Bronchial epithelial cell (primary cell): ENCODE measurements at places on chromosomes 7 and 10.

- no peak for DNase-seq
Observed at GRCh38 chr10:34454590-34455261, 360.4 kb downstream of the PARD3 start.

GRCh38 chr10:4107285-4107851 is 322.4 kb upstream of the KLF6 start:
- DNase-seq: no peak

DNA sequence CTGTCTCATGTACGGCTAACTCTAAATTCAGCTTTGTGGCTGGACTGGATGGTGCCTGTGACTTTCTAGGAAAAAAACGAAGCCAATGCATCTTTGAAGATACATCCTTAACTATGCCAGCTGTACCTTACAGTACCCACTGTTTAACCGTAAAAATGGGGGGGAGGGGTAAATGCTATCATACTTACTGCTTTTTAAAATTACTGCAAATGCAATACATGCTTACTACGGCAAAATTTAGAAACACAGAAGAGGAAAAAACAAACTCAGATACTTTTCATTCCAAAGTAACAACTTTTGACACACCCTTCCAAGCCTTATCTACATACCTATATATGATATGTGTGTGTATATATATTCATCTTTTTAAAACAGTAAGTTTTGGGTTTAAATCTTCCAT is 20.4 kb upstream of the GLCCI1 start:
- DNase-seq: no peak

- peak; percentile 57 for DNase-seq
Observed at GRCh38 chr10:124449170-124450011, 444 bp downstream of the NKX1-2 start.

DNA sequence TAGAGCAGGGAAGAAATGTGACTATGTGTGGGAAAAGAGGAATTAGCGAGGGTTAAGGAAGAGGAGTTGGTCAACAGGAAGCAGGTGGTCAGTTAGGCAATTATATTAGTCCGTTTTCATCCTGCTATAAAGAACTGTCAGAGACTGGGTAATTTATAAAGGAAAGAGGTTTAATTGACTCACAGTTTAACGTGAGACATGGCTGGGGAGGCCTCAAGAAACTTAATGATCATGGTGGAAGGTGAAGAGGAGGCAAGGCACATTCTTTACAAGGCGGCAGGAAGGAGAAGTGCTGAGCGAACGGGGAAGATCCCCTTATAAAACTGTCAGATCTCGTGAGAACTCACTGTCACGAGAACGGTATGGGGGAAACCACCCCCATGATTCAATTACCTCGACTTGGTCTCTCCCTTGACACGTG is 35.0 kb downstream of the RAMP3 start:
- DNase-seq: no peak

DNA sequence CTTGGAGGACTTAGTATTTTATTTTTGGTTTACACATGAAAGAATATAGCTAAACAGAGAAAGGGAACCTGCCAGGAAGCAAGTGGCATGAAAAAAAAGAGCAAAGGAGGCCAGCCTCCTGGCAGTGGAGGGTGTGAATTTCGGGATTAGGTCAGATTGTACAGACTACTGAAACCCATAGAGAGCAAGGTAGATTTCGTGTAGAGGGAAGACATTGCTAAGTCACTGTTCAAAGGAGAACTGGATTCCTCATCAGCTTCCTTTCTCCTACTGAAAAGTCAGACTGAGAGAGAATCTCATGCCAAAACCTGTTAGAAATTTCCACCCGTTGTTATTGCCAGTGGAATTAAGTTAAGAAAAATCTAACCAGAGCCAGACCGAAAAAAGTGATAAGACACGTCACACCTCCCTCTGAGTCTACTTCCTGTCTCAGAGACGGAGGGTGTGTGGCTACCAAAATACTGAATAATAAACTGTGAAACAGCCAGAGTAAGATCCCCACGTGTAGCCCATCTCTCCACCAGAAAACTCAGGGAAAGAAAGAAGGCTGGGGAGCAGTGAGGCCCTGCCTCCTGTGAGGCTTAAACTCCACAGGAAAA is 118.8 kb downstream of the SKIDA1 start:
- DNase-seq: peak; percentile 38

- no peak for DNase-seq
Observed at GRCh38 chr7:78985509-78985908, 468.0 kb downstream of the MAGI2 start.

GRCh38 chr10:74846958-74847357 is 20.6 kb downstream of the KAT6B start:
- no peak for DNase-seq

GRCh38 chr10:75632805-75633462 is 201.5 kb downstream of the LRMDA start:
- no peak for DNase-seq

- DNase-seq: no peak
Observed at GRCh38 chr10:37478381-37478780, 353.0 kb downstream of the ANKRD30A start.

- DNase-seq: no peak
Observed at GRCh38 chr7:154853063-154853726, 149.7 kb downstream of the PAXIP1 start.

- DNase-seq: no peak
Observed at GRCh38 chr7:18698258-18698734, 202.7 kb downstream of the HDAC9 start.

DNA sequence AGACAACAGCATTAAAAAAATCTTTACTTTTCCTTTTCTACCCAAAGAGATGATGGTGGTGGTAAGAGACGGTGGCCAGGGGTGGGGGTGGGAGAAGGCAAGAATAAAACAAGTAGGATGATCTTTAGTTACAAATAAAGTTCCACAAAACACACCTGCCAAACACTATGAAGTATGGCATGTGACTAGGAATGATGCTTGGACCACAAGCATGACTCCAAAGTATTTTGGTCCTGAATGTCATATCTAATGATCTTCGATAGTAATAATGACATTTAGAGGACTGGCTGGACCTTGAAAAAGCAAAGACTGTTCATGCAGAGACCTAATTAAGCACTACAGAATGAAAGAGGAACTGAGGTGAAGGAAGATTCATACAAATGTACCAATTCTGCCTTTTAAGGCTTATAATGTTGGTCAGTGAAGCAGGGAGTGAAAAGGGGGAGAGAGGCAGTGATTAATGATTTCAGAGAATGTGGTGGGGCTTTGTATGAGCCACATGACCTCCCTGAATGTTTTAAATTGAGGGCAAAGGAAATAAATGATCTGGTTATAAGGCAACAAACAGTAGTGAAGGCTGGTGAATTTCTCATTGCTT is 29.6 kb upstream of the DKK1 start:
- no peak for DNase-seq

DNA sequence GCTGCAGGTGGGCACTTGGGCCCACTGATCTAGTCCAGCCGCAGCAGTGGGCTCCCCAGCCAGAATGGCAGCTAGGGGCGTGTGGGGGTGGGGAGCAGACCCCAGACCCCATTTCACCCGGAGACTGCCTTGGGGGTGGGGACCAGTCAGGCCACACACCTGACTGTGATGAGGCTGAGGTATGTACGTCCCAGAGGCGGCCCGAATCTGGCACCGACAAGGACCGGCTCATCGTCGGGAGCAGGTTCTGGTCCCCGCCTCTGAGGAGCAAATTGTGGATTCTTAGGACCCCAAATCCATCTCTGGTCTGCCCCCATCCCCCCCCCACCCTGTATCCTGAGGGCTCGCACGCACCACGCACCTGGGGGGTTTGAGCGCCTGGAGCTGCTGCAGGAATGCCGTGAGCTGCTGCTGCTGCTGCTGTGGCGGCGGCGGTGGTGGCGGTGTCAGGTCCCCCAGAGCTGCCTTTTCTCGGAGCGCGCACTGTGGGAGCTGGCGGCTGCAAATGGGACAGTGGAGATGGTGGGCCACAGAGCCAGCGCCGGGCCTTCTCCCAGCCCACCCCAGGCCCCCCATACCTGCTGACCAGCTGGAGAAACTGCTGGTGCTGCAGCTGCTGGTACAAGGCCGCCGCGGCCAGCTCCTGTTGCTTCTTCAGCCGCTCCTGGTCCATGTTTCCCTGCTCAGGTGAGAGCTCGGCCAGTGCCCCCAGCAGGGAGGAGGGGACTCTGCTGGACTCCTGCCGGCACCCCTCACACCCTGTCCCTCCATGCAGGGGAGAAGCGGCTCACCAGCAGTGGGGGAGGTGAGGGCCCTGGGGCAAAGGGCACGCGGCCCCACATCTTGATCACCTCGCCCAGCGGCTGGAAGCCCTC is 10.2 kb downstream of the GIGYF1 start:
- DNase-seq: no peak

GRCh38 chr7:75818472-75818871 is 4.9 kb upstream of the CCL24 start:
- no peak for DNase-seq

DNA sequence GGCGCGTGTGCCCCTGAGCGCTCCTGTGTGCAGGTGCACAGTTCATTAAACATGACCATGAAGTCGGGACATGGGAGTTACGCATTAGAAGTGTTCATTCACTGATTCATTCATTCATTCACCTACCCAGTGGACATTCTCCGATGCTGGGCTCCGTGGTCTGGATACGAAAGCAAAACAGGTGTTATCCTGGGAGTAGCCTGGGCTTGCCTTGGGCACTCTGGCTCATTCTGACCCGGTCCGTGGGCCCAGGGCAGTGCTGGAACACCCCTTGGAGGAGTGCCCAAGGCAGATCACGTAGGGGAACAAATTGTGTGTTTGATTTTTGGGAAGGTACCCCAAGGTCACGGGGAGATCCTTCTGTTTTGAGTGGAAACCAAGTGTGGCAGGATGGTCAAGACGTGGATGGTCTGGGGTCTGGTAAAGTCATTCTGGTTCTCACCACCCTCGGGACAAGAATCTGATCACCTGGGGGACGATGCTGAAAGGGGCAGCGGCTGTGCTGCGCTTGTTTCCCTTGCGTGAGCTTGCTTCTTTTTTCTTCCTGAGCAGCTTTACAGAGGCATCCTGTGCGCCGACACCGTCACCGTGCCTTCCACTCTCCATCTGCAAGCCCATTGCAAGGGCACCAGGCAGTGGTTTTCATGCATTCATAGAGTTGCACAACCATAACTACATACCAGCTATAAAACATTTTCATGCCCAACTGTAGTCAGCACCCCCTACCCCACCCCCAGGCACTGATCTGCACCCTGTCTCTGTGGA is 10.1 kb downstream of the ELFN1 start:
- no peak for DNase-seq

- DNase-seq: no peak
Observed at GRCh38 chr7:33970536-33970935, 65.2 kb downstream of the BMPER start.

DNA sequence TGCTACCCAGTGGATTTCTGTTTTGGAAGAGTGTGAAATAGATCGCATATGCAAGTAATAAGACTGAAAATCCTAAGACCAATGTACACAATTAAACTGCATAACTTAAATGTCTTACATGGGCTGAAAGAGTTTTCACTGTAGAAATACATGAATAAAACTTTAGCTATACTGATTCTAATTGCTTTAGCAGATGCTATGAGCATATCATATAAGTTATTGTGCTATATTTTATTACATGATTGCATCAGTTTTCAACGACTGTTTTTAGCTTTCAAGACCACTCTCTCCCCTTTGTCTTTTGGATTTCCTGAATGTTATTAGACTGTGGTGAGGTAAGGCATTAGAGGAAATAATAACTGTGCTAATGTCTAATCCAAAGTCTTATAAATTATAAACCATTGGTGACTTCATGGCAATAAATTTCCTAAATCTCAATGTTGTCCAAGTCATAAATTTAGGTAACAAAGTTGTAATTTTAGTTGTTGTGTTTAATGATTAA is 124.5 kb downstream of the SEMA3A start:
- DNase-seq: no peak

DNA sequence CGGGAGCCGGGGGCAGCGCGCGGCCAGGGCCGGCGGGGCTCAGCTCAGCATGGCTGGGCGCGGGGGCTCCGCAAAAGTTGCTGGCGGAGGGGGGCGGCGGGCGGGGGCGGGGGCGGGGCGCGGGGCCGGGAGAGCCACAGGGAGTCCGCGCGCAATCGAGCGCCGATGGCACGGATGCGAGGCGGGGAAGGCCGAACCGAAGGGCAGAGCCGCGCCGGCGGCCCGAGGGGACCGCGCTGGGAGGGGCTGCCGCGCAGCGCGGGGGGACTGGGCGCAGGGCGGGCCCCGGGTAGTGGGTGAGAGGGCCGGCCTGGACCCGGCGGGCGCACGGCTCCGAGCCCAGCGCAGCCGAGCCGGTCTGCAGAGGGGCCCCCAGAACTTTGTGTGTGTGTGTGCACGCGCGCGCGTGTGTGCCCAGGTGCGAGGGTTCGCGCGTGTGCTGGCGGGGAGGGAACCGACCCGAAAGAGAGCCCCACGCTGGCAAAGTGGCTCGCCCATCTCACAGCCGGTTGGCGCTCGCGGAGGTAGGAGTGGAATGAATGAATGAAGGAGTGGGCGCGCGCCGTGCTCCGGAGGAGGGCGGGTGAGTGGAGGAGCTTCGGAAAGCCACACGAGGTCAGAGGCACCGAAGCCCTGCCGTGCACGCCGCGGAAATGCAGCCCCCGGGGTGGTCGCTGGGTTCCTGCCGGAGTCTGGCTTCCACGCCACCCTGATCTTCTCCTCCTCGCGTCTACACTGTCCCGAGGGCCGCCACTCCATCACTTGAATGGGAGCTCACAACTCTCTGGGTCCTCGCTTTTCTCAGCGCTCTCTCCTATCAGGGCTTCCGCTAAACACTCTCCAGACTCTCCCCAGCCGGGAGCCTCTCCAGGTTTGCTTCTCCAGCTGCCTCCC is at the start of gene HIPK2:
TSS of gene HIPK2 (minus strand) at position 51 of the 894 bp plus-strand sequence. CDS start 375 bp downstream, outside the sequence.
- no peak for DNase-seq

GRCh38 chr7:55250313-55250712 is 114.8 kb upstream of the LANCL2 start:
- DNase-seq: peak; percentile 26

DNA sequence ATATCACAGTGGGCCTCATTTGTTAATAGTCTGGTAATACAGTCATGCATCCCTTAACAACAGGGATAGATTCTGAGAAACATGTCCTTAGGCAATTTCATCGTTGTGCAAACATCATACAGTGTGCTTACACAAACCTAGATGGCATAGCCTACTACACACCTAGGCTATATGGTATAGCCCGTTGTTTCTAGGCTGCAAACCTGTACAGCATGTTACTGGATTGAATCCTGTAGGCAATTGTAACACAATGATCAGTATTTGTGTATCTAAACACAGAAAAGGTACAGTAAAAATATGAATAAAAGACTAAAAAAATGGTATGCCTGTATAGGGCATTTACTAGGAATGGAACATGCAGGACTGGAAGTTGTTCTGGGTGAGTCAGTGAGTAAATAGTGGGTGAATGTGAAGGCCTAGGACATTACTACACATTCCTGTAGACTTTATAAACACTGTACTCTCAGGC is 12.0 kb upstream of the RHOBTB1 start:
- DNase-seq: peak; percentile 94
